Activated T-helper 9 cell treated with anti-CD3 and anti-CD28 coated beads, Interleukin-2, amount 50 U/mL, for 16 hours (primary cell): ENCODE measurements at places on chromosomes 3 and 15.

DNA sequence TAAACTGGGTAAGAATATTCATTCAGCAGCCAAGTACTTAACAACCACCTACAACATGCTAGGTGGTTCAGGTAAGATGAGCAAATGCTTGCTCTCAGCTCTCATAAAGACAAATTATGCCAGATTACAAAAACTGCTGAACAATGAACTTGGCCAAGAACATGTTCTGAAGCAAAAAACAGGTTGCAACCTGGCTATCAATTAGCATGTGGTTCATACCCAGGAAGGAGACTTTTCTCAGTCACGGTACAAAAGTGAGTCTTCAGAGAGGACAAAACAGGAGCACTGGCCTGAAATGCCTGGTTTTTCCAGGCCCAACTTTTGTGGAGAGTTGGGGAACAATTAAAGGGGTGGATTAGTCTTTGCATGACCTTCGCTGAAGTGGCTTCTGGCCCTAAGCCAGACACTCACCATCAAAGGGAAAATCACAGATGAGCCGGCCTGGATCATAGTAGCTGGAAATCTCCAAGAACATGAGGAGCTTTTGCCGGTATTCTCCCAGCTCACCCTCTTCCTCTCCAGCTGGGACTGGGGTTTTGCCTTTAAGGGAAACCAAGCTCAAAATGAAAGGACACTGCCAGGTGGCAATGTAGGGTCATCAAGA is 7.6 kb upstream of the PLA2G4F start:
- no peak for DNase-seq

DNA sequence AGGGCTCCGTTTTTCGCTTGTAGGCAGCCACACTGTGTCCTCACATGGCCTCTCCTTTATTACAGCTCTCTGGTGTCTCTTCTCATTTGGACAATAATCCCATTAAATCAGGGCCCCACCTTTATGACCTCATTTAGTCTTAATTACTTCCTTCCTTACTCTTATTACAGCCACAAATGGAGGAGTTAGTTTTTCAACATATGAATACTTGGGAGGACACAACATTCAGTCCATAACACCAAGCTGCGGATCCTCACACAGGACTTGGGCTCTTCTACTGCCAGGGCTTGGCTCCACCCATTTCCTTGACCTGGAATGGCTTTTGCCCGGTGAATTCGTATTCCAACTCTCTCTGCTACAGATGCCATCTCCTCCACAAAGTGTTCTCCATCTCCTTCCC is 74.3 kb upstream of the SLC7A14 start:
- DNase-seq = no peak

DNA sequence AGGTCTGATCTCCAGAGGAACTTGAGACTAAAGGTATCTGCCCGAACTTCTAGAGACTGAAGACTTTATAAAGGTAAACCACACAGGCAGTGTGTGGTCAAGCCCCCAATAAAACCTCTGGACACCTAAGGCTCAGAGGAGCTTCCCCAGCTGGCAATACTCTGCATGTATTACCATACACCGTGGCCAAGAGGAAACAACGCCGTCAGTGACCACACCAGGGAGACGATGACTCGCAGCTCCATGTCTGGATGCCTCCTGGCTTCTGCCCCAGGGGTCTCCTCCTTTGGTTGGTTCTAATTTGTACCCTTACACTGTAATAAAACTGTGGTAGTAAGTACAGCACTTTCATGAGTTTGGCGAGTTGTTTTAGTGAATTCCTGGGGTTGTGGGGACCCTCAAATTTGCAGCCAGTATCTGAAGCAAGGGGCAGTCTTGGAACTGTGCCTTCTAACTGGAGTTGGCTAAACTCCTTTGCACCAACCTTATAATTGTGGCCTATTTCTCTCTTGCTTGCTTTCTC is 32.1 kb upstream of the BCL2L10 start:
- no peak for DNase-seq

DNA sequence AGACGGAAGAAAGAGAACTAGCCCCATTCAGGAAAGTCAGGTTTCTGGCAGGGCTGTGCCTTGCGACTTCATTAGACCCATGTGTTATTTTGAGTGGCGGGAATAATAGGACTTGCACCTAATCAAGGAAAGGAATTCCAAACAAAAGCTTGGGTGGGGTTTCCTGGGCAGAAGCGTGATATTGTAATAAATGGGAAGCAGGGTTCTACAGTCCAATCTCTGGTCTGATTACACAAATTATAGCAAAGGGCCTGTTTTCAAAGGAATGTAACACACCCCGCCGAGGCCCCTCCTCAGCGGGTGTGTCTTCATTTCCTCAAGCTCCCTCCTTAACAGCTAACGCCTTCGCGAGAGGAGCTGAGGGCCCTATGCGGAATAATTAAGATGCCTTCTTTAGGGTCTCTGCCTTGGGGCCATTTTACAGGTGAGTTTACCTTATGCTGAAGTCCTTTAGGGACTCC is 396.0 kb upstream of the C2CD4B start:
- no peak for DNase-seq

- DNase-seq = no peak
Measured at GRCh38 chr3:127071597-127072001, 88.7 kb downstream of the PLXNA1 start.

GRCh38 chr15:90530250-90531051 is 728 bp downstream of the CRTC3 start:
- peak; percentile 35 for DNase-seq

DNA sequence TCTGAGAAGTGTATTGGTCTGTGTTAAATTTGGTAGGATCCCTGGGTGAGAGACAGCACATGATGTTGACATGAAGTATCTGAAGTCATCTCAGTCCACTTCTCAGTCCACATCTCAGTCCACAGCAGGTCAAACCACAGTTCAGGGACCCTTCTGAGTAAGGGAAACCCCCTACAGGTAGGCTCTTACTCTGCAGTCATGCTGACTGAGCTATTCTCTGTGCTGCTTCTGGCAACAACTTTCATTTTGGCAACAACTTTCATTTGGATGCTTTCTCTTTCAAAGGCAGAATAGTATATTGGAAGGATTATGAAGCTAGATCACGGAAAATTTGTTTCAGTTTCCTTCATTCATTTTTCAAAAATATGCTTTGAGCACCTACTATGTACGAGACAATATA is 178.2 kb upstream of the GOLIM4 start:
- DNase-seq = no peak
